ENCODE measurements at places on chromosomes 12 and 14. TPM values are rescaled to one million over a fixed set of nuclear protein-coding genes. Genes with fewer than 3 reads are reported as not detected.

CPNE6 gene
- not detected for total RNA-seq

MORN3 gene
- total RNA-seq = 0.32 TPM

PRPH gene
- not detected for total RNA-seq

VCPKMT gene
- 6.4 TPM for total RNA-seq

PPFIBP1 gene
- 71.2 TPM for total RNA-seq

KRT80 gene
- total RNA-seq = 0.32 TPM

VAMP1 gene
- total RNA-seq = 13.4 TPM

CDC42BPB gene
- 122 TPM for total RNA-seq

- no peak for DNase-seq
Measured at GRCh38 chr12:46887870-46888269, 62.1 kb upstream of the SLC38A4 start.

GRCh38 chr12:28568704-28569103, 378.4 kb downstream of the CCDC91 start:
- DNase-seq = peak; percentile 66

DNA sequence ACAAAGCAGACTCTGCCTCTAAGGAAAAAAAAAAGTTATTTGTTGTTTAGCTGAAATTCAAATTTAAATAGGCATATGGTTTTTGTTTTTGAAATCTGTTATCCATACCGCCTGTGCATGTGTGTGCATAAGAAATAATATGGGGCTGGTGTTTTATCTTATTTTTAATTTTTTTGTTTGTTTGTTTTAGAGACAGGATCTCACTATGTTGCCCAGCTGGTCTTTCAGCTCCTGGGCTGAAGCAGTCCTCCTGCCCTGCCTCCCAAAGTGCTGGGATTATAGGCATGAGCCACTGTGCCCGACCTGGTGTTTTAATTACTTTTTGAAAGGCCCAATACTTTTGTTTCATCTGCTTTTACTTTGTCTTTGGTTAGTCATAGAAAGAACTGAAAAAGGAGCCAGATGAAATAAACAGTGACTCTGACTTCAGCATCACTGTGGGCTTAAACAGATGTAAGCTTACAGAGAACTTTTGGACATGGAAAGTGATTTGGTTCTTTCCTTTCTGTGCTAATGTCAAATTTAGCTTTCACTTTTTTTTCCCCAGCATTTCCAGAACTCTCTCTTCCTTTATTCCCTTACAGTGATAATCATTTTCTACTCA, 37.2 kb downstream of the SUPT16H start:
- DNase-seq = no peak

DNA sequence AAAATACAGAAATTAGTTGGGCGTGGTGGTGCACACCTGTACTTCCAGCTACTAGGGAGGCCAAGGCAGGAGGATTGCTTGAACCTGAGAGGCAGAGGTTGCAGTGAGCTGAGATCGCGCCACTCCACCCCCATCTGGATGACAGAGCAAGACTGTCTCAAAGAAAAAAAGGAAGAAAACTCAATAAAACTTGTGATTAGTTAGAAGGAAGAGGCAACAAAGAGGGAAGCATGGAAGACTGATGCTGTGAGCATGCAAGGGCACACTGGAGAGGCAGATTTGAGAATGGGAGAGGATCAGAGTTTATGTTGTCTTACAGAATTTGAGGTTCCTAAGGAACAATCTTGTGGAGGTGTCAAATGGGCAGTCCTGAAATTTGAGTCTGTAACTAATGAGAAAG, 2.8 kb upstream of the ZC2HC1C start:
- DNase-seq = no peak

- no peak for DNase-seq
Measured at GRCh38 chr14:103707329-103708263, 7.7 kb downstream of the XRCC3 start.

- DNase-seq = no peak
Measured at GRCh38 chr14:94752591-94753436, 17.1 kb downstream of the GSC start.

DNA sequence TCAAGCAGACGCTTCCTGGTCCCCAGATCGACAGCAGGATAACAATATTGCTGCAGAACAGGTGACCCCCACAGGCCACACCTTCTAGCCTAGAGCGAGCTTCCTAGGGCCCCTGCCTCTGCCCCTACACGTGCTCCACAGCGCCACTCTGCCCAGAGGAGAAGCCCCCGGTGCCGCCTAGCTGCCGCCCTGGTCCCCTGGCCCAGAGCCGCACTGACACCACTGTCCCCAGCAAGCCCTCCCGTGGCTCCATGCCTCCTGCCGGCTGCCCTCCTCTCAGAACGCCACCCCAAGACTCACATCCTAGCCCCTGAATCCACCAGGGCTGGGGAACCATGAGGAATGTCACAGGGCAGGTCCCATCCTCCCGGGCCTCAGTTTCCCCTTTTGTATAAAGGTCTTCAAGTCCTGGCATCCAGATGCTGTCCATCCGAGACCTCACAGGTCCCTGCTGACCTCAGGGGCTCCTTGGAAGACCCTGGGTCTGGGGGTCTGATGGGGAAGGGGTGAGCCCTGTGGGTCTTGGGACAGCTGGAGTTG, 31.0 kb downstream of the JAG2 start:
- DNase-seq = no peak

GRCh38 chr14:31902945-31903646, 174.0 kb upstream of the ARHGAP5 start:
- DNase-seq = no peak

DNA sequence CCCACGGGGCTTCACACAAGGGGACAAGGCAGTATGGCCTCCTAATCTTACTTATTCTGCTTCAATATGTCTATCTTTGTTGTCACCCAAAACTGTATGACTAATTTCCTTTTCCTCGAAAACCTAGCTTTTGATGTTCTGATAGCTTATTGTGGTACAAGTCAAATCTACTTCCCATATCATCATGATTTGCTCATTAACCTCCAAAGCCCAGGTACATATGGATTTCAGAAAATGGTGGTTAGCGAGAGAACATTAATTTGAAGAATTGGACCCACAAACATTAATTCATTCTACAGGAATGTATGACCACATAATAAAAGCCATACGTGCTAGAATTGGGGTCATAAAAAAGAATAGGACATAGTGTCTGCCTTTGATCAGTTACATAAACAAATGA, 412.5 kb downstream of the CCDC91 start:
- no peak for DNase-seq

DNA sequence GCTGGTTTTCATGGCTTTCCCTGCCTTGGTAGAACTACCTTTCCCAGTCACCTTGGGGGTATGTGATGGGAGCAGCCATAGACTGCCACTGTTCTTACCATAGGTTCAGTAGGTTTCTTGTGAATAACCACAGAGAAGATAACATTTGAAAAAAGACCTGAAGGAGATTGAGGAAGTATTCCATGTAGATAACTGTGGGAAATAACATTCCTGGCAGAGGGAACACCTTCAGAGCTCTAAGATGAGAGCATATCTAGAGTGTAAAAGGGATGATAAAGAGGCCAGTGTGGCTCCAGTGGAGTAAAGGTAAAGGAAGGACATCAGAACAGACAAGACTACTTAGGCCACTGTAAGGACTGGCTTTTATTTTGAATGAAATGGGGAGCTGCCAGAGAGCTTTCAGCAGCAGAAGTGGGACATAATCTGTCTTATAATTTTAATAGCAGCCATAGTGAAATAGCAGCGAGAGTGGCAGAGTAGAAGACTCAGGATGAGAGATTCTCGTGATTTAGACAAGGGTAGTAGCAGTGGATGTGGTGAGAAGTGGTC, 82.6 kb upstream of the KCNH3 start:
- no peak for DNase-seq

DNA sequence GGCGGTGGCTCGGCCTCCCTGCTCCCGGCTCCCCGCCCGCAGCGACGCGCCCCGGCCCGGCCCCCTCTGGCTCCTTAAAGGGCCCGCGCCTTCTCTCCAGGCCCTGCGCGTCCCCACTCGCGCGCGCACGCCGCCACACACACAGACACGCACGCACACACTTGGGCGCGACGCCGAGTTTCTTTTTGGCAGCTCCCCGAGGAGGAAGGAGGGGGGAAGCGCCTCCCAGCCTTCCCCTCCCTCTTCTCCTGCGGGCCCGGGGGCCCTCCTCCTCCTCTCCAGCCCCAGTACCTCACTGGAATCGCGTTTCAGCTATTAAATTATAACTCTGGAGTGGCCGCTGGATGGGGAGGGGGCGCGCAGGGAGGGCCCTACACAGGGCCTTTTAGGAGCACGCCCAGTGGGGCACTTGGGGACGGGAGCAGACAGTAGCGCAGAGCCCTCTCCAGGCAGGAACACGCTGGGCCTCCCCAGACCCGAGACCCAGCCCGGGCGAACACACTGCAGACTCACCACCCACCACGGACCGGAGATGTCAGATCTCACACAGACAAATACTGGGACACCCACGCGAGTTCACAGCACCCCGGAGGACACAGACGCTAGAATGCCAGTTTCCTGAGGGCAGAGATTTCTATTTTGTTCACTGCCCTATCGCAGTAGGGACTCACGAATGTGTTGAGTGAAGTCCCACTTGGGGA, 411 bp upstream of the NCOR2 start:
- peak; percentile 96 for DNase-seq

DNA sequence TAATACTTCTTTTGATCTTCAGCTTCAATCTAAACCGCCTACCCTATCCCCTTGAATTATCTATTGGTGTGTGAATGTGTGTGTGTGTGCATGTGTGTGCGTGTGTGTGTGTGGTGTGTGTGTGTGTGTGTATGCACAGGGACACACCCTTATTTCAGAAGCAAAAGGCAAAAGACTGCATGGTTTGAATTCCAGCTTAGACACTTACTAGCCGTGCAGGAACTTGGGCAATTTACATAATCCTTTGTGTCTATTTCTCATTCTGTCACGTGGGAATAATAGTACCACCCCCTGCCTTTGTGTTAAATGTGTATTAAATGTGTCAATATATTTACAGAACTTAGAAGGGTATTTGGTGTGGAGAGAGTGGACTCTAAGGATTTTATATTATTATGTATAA, 251.7 kb downstream of the TMEM132C start:
- DNase-seq = no peak

DNA sequence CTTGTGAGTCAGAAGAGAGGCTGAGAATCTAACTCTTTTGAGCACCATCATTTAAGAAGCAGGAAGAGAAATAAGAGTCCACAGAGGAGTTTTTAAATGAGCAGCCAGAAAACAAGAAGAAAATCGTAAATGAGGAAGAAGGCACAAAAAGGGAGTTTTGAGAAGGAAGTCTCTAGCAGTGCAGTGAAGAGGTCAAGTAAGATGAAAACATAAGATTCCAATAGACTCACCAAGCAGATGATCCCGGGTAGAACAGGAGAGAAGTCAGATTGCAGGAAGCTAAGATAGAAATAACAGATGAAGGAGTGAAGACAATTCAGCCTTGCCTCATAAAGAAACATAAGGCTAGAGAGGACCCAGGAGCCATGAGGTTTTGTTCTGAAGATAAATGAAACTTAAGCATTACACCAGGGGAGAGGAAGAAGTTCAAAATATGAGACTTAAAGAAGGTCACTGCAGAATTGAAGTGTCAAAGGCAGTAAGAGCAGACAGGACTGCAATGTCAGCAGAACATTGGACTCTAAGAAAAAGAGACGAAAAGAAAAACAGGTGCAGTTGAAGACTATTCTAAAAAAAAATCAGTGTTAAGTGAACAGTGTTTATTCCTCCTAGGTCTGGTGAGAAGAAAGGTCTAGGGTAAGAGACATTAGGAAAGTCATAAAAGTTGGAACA, 229.0 kb downstream of the SEC23A start:
- no peak for DNase-seq

DNA sequence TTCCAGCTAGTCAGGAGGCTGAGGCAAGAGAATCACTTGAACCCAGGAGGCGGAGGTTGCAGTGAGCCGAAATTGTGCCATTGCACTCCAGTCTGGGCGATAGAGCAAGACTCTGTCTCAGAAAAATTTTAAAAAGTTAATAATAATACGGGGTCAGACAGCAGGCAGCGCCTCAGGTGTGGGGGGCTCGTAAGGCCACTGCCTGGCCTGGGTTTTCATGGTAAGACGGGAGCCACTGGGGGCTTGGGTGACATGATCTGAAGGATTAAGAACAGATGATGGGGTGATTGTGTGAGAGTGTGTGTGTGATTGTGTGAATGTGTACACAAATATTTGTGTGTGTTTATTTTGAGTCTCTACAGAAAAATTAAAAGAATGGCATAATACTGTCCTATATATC, 23.6 kb downstream of the BCL7A start:
- no peak for DNase-seq

DNA sequence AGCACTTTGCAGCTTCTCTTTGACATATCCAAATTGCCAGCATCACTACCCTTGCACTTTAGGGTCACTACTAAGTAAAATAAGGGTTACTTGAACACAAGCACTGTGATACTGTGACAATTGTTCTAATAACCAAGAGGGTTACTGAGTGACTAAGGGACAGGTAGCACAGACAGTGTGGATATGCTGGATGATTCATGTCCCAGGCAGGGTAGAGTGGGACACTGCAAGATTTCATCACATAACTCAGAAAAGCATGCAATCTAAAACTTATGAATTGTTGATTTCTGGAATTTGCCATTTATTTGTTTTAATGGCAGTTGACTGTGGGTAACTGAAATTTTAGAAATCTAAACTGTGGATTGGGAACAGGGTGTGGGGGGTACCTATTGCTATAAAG, 218.8 kb downstream of the KITLG start:
- no peak for DNase-seq

GRCh38 chr12:14261861-14262260, 103.6 kb upstream of the ATF7IP start:
- no peak for DNase-seq

GRCh38 chr14:33945210-33946088, 5.4 kb downstream of the EGLN3 start:
- no peak for DNase-seq

DNA sequence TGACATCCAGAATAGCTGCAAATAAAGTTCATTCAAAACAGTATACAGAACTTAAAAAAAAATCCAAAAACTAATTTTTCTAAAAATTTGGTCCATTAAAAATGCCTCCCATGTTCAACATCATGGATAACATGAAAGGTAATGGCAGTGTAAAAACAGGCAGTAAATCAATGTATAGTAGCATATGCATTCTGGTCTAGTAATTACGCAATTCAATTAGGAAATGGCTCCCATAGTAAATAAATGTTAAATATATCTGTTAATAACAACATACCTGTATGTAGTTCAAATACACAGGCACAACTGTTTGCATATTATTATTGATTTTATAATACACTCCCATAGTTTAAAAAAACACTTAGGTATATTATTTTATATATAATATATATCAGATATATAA, 42.5 kb downstream of the SGPP1 start:
- DNase-seq = no peak

GRCh38 chr12:93772003-93772700, 95.0 kb downstream of the CRADD start:
- no peak for DNase-seq

GRCh38 chr14:75724414-75725204, 63.6 kb downstream of the TTLL5 start:
- DNase-seq = peak; percentile 12

DNA sequence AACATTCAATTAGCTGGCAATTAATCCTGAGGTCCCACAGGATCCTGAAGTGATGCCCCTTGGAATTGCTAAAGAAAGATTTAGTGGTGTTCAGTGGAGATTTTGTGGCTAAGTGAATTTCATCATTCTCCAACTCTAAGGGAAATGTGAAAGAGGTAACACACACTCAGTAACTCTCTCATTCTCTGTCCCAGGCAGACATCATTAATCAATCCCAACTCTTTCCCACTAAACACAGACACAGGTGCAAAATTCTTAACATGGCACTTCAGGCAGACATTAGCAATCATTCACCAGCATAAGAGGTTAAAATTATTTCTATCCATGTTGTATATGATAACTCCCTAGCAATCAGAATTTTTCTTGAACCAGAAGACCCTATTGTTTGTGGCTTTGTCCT, 40.2 kb downstream of the TRPV4 start:
- no peak for DNase-seq

Measured in fibroblast of villous mesenchyme (primary cell).